ENCODE measurements at places on chromosomes 5 and 9. TPM values are rescaled to one million over a fixed set of nuclear protein-coding genes. Genes with fewer than 3 reads are reported as not detected.

The CDC25C gene
- total RNA-seq: 1.9 TPM

The GLRA1 gene
- not detected for total RNA-seq

The MBLAC2 gene
- total RNA-seq: 6.6 TPM

The COL15A1 gene
- 0.81 TPM for total RNA-seq

GRCh38 chr9:127316586-127317323 is 52.2 kb downstream of the GARNL3 start:
- no peak for DNase-seq
- H3K4me3 ChIP-seq: no peak overlapping the region
- H3K36me3 ChIP-seq: peaks cover 14% of the 10 kb centered on the region
- no peak overlapping the region for H3K27ac ChIP-seq
- peaks cover 5% of the 10 kb centered on the region for H3K4me1 ChIP-seq

DNA sequence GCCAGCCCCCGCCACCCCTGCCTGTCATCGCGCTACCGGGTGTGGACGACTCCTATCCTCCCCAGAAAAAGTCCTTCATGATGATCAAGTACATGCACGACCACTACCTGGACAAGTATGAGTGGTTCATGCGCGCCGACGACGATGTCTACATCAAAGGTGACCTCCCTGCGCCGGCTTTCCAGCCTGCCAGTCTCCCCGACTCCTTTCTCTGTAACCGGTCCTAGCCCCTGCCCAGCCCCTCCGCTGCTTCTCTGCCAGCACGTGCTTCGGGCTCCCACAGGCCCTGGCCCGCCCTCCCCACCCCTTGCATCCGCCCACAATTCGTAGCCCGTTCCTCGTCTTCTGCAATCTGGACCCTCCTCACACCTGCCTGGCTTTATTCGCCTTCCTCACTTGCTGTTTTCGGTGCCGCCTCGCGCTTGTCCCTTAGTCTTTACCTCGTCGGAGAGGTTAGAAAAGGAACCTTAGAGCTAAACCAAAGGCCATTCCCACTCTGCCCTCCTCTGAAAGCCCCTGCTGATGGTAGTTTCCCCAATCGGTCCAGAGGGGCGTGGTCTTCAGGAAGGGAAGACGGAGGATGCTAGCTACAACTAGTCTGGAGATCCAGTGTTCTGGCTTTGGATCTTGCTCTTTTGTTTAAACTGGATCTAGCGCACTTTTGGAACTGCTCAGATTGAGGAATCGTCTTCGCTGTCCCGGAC is 1.4 kb downstream of the CHSY3 start:
- peak overlapping the region; percentile 81 for H3K27ac ChIP-seq
- peaks cover 2% of the 10 kb centered on the region for H3K36me3 ChIP-seq
- DNase-seq: no peak
- peaks cover 33% of the 10 kb centered on the region for H3K4me1 ChIP-seq
- peak overlapping the region; percentile 93 for H3K4me3 ChIP-seq
- no peaks in the 10 kb centered on the region for H3K27me3 ChIP-seq

GRCh38 chr9:90778746-90779145 is 22.9 kb upstream of the SYK start:
- H3K4me1 ChIP-seq: no peaks in the 10 kb centered on the region
- no peak for DNase-seq
- H3K27me3 ChIP-seq: peaks cover 16% of the 10 kb centered on the region
- H3K4me3 ChIP-seq: no peak overlapping the region
- no peak overlapping the region for H3K27ac ChIP-seq
- no peaks in the 10 kb centered on the region for H3K36me3 ChIP-seq

- H3K36me3 ChIP-seq: no peaks in the 10 kb centered on the region
Measured at GRCh38 chr9:124580186-124580585, 73.0 kb upstream of the NR5A1 start.

DNA sequence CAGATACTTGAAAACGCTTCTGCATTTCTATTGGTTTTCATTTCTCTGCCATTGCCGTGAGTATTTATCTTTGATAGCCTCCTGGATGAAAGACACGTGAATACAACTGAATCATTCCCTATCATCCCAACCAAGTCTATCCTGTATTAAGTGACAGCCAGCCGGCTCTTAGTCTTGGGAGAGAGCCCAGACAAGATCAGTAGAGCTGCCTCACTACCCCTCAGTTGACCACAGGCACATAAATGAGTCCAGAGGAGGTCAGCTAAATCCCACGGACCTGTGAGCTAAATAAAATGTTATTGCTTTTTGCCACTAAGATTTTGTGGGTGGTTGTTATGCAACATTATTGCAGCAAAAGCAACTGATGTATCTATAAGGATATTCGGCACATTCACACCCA is 639.0 kb upstream of the ACO1 start:
- no peaks in the 10 kb centered on the region for H3K27me3 ChIP-seq
- H3K27ac ChIP-seq: no peak overlapping the region
- no peaks in the 10 kb centered on the region for H3K36me3 ChIP-seq
- H3K4me3 ChIP-seq: no peak overlapping the region

GRCh38 chr5:116524966-116525365 is 49.7 kb downstream of the SEMA6A start:
- no peak for DNase-seq
- H3K4me3 ChIP-seq: no peak overlapping the region
- peaks cover 4% of the 10 kb centered on the region for H3K27me3 ChIP-seq
- H3K27ac ChIP-seq: no peak overlapping the region
- no peaks in the 10 kb centered on the region for H3K36me3 ChIP-seq

DNA sequence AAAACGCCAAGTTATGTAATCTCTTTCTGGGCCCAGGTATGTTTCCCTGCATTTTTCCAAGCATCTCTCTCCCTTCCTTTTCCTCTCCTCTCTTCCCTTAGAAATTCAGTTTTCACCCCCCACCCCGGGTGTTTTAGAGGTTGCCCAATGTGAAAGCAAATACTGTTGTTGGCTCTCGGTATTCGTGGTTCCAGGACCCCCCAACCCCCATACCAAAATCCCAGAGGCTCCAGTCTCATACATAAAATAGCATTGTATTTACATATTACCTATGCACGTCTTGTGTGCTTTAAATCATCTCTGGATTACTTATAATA is 48.8 kb downstream of the ACER2 start:
- no peak for DNase-seq
- H3K4me3 ChIP-seq: peak overlapping the region; percentile 44
- H3K27ac ChIP-seq: no peak overlapping the region
- no peaks in the 10 kb centered on the region for H3K36me3 ChIP-seq

DNA sequence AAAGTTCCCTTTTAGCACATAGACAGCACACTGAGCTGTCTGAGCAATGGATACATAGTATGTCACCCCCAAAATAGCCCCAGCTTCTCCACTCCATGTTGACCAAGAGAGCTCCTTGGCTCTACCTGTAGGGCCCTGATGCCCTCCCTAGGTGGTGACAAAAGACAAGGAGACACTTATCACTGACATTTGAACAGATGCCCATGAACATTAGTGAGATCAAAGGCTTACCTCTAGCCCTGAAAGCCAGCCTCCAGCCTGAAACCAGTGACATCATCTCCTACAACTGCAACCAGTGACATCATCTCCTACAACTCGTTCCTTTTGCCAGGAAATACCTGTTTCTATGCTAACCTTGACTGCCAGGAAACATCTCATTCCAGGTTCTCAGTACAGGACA is 122.7 kb downstream of the FSTL4 start:
- peaks cover 8% of the 10 kb centered on the region for H3K27me3 ChIP-seq
- DNase-seq: peak; percentile 36
- H3K4me1 ChIP-seq: no peaks in the 10 kb centered on the region

DNA sequence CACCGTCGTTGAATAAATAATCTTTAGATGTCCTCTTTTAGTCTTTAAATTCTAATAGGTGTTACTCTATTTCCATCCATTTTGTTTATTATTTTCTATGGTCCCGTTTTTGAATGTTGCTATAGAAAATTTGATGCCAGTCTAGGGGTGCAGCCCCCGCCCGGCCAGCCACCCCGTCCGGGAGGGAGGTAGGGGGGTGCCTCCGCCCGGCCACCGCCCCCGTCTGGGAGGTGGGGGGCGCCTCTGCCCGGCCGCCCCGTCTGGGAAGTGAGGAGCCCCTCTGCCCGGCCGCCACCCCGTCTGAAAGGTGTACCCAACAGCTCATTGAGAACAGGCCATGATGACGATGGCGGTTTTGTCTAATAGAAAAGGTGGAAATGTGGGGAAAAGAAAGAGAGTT is 2372.2 kb upstream of the WWC1 start:
- no peaks in the 10 kb centered on the region for H3K36me3 ChIP-seq
- no peaks in the 10 kb centered on the region for H3K27me3 ChIP-seq
- H3K27ac ChIP-seq: no peak overlapping the region
- no peak overlapping the region for H3K4me3 ChIP-seq
- no peaks in the 10 kb centered on the region for H3K4me1 ChIP-seq

- peaks cover 22% of the 10 kb centered on the region for H3K4me1 ChIP-seq
- no peak overlapping the region for H3K27ac ChIP-seq
- DNase-seq: no peak
- no peaks in the 10 kb centered on the region for H3K36me3 ChIP-seq
Measured at GRCh38 chr9:107712390-107712789, 222.8 kb upstream of the KLF4 start.

- no peak overlapping the region for H3K27ac ChIP-seq
- H3K4me3 ChIP-seq: no peak overlapping the region
- peaks cover 2% of the 10 kb centered on the region for H3K27me3 ChIP-seq
- no peaks in the 10 kb centered on the region for H3K36me3 ChIP-seq
- no peaks in the 10 kb centered on the region for H3K4me1 ChIP-seq
Measured at GRCh38 chr5:28014779-28015178, 976.4 kb upstream of the CDH9 start.

DNA sequence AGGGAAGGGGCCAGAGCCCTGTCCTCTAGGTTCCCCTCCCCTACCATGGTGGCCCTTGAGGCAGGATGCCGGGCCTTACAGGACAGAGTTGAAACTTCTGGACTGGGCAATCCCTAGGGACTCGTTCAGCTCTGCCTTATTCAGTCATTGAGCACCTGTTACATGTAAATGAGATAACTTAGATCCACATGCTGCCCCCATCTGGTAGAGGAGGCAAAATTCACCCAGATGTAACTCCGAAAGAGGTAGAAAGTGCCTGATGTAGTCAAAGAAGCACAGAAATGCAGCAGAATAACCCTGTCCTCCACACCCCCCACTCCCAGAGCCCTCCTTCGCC is 1.5 kb downstream of the GGTA1 start:
- no peaks in the 10 kb centered on the region for H3K36me3 ChIP-seq
- no peak for DNase-seq
- no peak overlapping the region for H3K27ac ChIP-seq
- peaks cover 29% of the 10 kb centered on the region for H3K4me1 ChIP-seq
- H3K4me3 ChIP-seq: peak overlapping the region; percentile 77

DNA sequence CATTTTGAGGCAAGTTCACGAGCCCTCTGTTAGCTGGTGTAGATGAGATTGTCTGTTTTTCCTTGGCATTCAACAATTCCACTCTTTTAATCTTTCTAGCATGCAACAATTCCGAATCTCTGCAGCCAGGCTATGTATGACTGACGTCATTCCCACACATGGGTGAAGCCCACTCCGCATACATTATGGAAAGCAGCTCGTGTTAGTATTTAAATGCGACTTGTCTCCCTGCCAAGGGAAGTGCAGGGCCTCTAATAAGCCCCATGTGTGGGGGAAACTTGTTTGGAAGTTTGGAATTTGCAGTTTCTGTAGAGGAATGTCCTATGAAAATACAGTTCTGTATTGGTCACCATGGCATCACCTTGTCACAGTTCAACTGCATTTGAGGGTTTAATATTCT is 146.0 kb upstream of the FBXL7 start:
- DNase-seq: no peak
- no peak overlapping the region for H3K4me3 ChIP-seq
- no peaks in the 10 kb centered on the region for H3K36me3 ChIP-seq
- H3K27ac ChIP-seq: no peak overlapping the region
- H3K27me3 ChIP-seq: peaks cover 27% of the 10 kb centered on the region

DNA sequence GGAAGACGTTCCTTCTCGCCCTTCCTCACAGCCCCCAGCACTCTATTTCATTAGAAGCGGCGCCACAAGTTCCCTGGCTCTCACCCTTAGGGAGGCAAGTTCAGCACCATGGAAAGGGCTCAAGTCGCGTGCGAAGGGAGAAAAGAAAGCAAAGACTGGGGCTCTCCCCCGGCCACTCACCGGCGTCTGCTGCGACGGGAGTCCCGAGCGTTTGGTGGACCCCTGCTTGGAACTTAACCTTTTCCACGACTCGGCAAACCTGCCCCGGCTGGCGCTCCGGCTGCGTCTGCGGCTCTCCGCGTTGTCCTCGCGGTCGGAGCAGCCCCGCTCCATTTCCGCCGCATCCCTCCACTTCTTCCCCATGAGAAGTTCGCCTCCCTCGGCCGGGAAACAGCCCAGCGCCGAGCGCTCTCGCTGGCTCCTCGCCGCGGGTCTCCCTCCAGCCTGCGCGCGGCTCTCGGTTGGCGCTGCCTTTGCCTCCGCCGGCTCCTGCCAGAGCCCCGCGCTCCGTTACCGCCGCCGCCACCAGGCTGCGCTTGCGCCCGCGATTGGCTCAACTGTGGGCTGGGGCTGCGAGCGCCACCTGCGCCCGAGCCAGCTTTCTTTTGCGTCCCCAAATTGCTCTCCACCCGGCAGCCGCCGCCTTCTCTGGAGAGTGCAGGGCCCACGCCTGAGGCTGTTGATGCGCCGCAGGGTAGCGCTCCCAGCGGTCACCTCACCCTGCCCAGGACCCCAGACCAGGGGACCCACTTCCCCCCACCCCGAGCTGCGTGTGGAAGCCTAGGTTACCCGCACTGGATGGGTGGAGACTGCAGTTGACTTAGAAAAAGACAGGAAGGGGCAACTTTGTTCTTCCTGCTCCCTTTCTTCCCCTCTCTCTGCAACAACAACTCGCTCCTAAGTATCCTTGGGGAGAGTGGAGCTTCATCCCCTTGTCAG is 321.6 kb downstream of the CEMIP2 start:
- H3K36me3 ChIP-seq: no peaks in the 10 kb centered on the region
- H3K27me3 ChIP-seq: peaks cover 41% of the 10 kb centered on the region
- no peak overlapping the region for H3K27ac ChIP-seq

Data from osteocyte (in vitro differentiated cells).